ENCODE measurements at places on chromosomes 5 and 9. TPM values are rescaled to one million over a fixed set of nuclear protein-coding genes. Genes with fewer than 3 reads are reported as not detected.

GSN gene
- 261 TPM for total RNA-seq

TMEM215 gene
- not detected for total RNA-seq

GABBR2 gene
- total RNA-seq, result 7.4 TPM

GPR150 gene
- total RNA-seq, result 1.0 TPM

PCDHA11 gene
- total RNA-seq, result not detected

CRAT gene
- total RNA-seq, result 29.6 TPM

GRIN1 gene
- not detected for total RNA-seq

SVEP1 gene
- 14.1 TPM for total RNA-seq

Data from epithelial cell of alveolus of lung (primary cell).